Neural crest cell (in vitro differentiated cells): ENCODE measurements at places on chromosomes 7 and 10. TPM values are rescaled to one million over a fixed set of nuclear protein-coding genes. Genes with fewer than 3 reads are reported as not detected.

The SEMA4G gene
- total RNA-seq, result 7.0 and 9.1 TPM in 2 replicates

The PPP1R9A gene
- total RNA-seq, result 21.2 and 22.7 TPM in 2 replicates

The HOXA2 gene
- 41.2 and 41.6 TPM in 2 replicates for total RNA-seq

The SLC18A3 gene
- 16.7 and 17.9 TPM in 2 replicates for total RNA-seq

The ZNF425 gene
- 4.9 and 5.8 TPM in 2 replicates for total RNA-seq

The NUTM2A gene
- total RNA-seq, result 3.0 and 3.7 TPM in 2 replicates

The PSD gene
- 36.1 and 37.4 TPM in 2 replicates for total RNA-seq

The CALY gene
- 0.82 and 0.89 TPM in 2 replicates for total RNA-seq

The OR9A2 gene
- not detected in 2 replicates for total RNA-seq

The HDAC9 gene
- 28.3 and 32.3 TPM in 2 replicates for total RNA-seq

The ZNF365 gene
- 1.0 and 1.1 TPM in 2 replicates for total RNA-seq

The ERLIN1 gene
- total RNA-seq, result 35.8 and 36.6 TPM in 2 replicates

The SSMEM1 gene
- not detected in 2 replicates for total RNA-seq

The CPA4 gene
- 0.41 and 0.72 TPM in 2 replicates for total RNA-seq

The C1QL3 gene
- total RNA-seq, result not detected in 2 replicates

The MCM10 gene
- total RNA-seq, result 76.3 and 80.6 TPM in 2 replicates

The CCDC146 gene
- total RNA-seq, result 3.2 and 6.4 TPM in 2 replicates

The PALD1 gene
- 14.1 and 14.3 TPM in 2 replicates for total RNA-seq

DNA sequence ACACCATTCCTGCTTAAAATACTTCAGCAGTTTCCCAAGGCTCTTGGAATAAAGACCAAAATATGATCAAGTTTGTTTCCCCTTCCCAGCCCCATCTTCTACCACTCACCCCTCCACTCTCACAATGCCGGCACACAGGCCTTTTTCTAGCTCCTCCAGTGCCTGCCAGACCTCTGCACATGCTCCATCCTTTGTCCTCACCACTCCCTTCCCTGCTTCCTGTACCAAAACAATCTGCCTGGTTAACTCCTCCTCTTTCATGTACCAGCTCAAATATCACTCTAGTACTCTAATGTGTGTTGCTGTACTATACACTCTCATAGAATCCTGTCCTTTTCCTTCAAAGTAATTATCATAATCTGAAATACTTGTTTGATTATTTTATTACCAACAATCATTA, 19.4 kb downstream of the SCRN1 start:
- DNase-seq, result no peak

- no peak for DNase-seq
Observed at GRCh38 chr7:131186816-131187215, 140.9 kb upstream of the MKLN1 start.

DNA sequence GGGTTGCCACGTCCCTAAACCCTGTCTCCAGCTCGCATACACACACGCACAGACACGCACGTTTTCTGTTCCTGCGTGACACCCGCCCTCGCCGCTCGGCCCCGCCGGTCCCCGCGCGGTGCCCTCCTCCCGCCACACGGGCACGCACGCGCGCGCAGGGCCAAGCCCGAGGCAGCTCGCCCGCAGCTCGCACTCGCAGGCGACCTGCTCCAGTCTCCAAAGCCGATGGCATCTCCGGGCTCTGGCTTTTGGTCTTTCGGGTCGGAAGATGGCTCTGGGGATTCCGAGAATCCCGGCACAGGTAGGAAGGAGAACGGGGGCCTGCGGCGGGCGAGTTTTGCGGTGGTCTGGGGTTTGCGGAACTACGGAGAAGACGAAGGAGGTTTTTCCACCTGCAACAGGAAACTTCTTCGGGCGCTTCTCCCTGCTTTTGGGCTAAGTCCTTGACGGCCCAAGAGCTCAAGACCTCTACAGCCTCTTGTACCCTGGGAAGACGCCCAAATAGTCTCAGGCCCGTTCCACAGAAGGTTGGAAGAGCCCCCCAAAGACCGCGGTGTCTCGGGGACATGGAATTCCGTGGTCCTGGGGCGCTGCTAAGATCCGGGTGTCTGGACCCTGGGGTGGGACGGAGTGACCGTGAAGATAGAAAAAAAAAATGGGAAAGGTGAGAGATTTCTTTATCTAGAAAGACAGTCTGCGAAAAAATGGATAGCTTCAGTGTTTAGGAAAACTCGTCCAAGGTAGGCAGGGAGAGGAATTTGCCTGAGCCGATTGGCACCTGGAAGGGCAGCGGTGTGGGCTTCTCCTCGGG, at the start of gene GAD2:
Gene GAD2 (plus strand): TSS at position 190 of the 811 bp plus-strand sequence. CDS start 36 bp downstream, at position 226.
- no peak for DNase-seq

DNA sequence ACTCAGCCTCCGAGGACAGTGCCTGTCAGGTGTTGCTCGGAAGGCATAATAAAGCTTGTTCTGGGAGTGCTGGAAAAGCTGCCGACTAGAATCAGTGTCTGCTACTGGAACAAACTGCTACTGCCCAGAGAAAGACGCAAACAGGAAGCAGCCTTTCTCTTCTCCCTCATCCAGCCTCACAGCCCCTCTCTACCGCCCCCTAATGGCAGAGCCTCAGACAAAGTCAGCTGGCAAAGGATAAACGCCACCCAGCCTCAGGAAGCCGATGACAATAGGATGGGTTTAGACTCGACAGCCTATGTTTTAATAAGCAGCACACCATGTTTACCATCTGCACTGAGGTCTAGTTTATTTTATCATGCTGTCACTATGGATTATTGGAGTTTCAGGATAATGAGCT, 169.5 kb upstream of the LYZL1 start:
- DNase-seq, result peak; percentile 63

GRCh38 chr7:41855798-41856197, 152.9 kb upstream of the INHBA start:
- DNase-seq, result no peak

- no peak for DNase-seq
Observed at GRCh38 chr10:129898706-129899268, 65.3 kb downstream of the EBF3 start.

DNA sequence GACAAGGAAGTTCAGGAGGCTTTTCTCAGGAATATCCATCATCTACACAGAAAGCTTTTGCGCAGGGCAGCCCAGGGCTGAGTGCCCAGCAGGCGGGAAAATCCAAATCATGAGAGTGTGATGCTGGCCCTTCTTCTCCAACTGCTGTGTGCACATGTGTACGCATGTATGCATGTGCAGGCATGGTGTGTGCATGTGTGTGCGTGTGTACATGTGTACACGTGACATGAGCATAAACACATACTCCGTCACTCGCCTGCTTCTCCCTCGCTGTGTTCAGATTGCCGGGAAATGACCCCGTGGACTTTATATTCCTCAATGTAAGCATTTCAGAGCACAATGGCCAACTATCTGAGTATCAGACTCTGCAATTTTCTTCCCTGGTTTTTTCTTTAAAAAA, 85.1 kb downstream of the PRPF18 start:
- DNase-seq, result no peak

- peak; percentile 64 for DNase-seq
Observed at GRCh38 chr10:48981310-48981907, 41.8 kb upstream of the LRRC18 start.

- no peak for DNase-seq
Observed at GRCh38 chr10:97838091-97838490, 11.6 kb upstream of the GOLGA7B start.

DNA sequence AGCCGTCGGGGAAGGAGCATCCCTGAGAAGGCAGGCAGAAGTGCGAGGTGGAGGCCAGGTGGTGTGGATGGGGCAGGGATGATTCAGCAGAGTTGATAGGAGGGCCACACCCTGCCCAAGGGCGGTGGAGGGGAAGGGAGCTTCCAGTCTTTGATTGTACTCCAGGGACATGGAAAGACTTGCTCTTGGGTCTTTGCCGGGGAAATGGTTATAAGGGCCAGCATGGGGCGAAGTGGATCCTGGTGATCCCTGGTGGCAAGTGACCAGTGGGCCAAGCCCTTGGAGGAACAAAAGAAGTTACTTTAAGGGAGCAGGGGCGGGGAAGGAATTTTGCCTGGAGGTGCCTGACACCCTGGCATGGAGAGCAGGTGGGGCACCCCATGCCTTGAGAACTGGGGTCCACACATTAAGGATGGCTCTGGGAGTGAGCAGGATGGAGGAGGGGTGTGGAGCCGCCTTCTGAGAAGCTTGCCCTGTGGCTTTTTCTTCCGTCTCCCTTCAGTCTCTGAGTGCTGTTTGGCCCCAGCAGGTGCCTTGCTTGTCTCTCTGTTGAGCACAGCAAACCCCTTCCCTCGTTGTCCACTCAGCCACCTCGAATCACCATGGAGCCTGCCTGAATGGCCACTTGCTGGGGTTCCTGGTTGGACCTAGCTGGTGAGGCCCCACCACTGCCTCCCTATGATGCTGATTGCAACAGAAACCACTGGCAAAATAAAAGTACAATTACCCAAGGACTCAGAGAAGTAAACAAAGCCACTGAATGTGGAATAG, 83.9 kb downstream of the RAMP3 start:
- DNase-seq, result no peak

DNA sequence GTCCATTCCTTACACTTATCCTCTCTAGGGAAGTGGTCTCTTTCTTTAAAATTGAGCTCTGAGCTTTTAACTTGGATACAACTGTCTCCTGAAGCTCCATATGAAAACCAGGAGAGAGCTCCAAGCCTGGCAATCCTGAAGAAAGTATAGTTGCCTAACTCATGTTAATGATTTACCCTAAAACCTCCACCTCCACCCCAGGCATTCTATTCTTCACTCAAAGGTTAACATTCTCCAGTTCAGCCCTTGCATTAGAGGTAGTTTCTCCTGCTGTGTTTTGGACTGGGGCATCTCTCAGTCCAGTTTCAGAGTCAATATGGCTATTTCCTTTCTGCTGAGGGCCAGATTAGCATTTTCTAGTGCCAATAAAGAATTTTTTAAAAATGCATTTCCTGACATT, 195.5 kb downstream of the SLC25A13 start:
- no peak for DNase-seq

DNA sequence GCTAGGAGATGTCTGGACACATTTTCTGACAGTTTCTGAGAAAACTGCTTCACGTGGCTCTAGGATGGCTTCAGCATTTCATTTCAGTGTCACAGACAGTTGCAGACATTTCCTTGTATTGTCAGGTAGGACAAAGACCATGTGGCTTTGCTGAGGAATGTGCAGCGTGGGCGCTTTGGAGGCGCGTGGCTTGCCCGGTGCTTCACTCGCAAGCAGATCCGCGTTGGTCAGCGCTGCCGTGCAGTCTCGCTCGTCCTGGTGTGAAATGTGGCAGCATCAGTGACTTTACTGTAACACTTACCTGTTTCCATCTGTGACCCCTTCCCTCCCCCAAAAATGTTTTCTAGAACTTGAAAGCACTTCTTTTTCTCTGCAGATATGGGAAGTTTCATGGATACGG, 340.5 kb downstream of the SDK1 start:
- no peak for DNase-seq

DNA sequence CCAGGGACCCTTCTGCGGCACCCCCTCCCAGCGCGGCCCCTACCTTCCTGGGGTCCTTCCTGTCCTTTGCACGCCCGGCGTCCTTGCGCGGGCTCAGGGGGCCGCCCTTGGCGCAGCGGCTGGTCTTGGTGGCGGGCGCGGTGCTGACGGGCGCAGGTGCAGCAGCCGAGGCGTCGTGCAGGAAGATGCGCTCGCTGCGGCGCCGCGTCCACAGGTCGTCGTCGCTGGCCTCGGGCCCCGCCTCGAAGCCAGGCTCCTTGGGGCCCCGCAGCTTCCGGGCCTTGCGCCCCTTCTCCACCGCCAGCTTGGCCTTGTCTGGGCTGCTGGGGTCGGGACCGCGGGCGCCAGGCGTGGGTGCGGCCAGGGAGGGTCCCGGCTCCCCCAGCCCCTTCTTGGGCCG, 49.8 kb downstream of the SLC29A4 start:
- no peak for DNase-seq

DNA sequence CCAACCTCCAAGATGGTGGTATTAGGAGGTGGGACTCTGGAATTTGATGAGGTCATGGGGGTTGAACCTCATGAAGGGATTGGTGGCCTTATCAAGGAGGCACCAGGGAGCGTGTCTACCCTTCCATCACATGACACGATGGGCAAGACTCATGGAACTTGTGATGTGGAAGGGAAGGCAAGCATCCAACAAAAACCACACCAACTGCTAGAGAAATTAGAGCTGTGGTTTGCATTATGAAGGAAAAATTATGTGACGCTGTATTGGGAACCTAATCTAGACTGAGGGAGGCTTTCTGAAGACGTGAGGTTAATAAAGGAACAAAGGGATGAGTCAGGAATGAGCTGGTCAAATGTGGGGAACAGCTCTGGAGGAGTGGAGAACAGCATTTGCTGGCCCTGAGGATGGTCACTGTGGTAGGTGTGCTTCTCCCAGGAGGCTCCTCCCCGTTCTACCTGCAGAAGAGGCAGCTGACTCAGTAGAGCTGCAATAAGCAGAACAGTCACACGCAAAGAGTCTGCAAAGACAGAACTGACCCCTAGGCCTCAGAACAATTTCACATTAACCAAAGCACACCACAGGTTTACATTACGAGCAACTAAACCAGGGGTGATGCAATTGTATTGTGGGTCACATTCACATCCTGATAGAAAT, 236.6 kb upstream of the GRB10 start:
- no peak for DNase-seq

GRCh38 chr10:72616716-72617115, 9.2 kb downstream of the MICU1 start:
- no peak for DNase-seq

- DNase-seq, result no peak
Observed at GRCh38 chr10:63866747-63867140, 345.5 kb downstream of the REEP3 start.

GRCh38 chr7:91089382-91089963, 174.8 kb upstream of the FZD1 start:
- DNase-seq, result peak; percentile 8

DNA sequence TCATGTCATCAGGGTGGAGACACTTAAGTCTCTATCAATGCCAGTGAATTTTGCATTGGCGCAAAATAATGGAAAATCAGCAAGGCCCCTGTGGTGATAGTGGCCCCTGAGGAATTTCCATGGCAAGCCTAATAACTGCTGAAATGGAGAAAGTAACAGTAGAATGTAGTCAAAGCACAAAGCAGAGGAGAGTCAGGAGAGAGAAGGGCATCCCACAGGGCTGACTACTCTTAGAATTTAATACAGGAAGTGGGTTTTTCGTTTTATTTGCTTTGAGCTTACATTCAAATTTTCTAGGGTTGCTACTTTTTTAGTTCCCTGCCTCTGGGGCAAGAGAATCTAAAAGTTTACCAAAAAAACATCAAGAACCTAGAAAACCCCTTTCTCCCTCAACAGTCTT, 39.0 kb downstream of the BZW2 start:
- DNase-seq, result no peak

- DNase-seq, result peak; percentile 73
Observed at GRCh38 chr10:12902135-12902572, 99.4 kb downstream of the CCDC3 start.

DNA sequence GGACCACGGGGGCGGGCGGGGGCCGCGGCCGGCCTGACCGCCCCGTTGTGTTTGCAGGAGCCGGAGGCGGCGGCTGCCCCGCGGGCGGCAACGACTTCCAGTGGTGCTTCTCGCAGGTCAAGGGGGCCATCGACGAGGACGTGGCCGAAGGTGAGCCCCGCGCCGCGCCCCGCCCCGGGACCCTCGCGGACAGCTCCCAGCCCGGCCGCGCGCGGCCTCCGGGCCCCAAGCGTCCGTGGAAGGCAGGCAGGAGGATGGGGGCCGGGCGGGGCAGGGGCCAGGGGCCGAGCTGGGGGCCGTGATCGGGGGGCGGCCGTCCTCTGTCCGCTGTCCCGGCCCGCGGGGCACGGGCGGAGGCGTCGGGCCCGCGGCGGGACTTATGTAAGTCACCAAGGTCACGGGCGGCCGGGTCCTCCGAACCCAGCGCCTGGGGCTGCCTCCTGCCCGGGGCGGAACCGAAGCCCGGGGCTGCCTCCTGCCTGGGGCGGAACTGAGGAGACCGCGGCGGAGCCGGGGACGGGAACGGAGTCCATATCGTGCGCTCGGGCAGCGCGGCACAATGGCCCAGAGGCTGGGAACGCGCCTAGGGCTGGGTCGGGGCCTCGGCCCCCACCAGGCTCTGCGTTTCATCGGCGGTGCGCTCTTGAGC, 497 bp downstream of the PPP2R2D start:
- peak; percentile 31 for DNase-seq

- no peak for DNase-seq
Observed at GRCh38 chr10:127159648-127160245, 36.6 kb downstream of the INSYN2A start.
